ENCODE measurements at places on chromosomes 5 and 9.
A peak's percentile ranks its signal among the peaks of the same experiment; 100 is the strongest.

- DNase-seq = peak; percentile 79
Observed at GRCh38 chr5:173315495-173316338, 12.5 kb downstream of the STC2 start.

- peak; percentile 31 for DNase-seq
Observed at GRCh38 chr5:58834242-58835225, 251.7 kb downstream of the RAB3C start.

DNA sequence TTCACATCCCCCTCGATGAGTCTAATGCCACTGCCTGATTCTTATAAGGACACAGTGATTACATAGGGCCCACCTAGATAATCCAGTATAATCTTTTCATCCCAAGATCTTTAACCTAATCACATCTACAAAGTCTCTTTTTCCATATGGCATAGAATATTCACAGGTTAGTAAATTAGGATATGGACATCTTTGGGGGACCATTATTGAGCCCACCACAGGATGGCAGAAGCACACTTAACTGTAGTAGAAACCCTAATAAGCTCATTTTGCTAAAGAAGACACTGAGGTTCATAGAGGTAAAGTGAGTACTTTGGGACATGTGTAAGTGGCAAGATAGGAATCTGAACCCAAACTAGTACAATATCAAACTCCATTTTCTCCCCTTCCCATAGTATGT lies 38.9 kb downstream of the ASTN2 start:
- no peak for DNase-seq

DNA sequence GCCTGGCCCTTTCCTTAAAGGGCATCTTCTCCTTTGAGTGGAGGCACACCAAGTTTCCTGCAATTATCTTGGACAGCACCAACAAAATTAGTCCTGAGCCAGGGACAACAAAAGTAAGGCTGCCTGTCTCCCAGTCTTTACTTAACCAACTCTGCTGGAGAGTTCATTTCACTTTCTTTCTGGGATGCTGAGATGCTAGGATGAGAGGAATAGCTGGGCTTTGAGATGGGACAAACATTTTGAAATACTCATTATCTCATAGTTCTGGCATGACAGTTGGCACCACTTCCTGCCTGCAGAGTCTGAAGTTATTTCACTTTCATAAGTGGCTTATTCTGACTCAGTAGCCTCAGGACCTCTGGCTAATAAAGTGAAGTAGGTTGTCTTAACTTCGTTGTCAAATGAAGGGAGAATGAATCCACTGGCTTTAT lies 157.0 kb downstream of the C9orf152 start:
- no peak for DNase-seq

- DNase-seq = no peak
Observed at GRCh38 chr9:16052146-16052545, 499.3 kb downstream of the CCDC171 start.

- no peak for DNase-seq
Observed at GRCh38 chr5:151205411-151205810, 18.5 kb downstream of the CCDC69 start.

All from DMS153 (cell line).